ENCODE measurements at places on chromosomes 2 and 18.

- DNase-seq: no peak
These were observed 45.6 kb downstream of the RAMP1 start for GRCh38 chr2:237904831-237905599.

GRCh38 chr2:38549071-38549704 lies 53.5 kb downstream of the HNRNPLL start:
- no peak for DNase-seq

- DNase-seq: no peak
These were observed 4.6 kb upstream of the BOK start for GRCh38 chr2:241553981-241554380.

- no peak for DNase-seq
These were observed 87.8 kb downstream of the PDE11A start for GRCh38 chr2:177984749-177985148.

DNA sequence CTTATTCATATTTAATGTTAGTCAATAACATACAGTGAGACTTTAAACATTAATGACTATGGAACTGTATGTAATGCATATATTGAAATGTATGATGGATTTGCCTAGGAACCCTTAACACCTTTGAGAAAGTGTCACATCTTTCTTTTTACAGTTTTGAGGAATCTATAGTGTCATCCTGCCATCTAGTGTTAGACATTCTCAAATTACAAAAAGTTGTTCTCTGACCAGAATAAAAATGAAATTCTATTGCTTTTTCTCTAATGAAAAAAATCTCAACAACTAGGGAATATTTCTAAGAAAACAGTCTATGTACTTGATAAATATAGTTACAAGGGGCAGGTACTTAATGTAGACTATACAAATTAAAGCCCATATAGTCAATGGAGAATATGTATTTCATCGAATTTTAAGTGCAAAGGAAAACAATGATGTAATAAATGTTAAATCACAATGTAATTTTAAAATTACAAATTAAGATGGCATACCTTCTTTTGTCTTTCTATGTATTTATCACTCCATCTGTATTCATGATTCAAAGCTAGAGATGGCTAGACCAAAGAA lies 5.1 kb upstream of the CALCRL start:
- no peak for DNase-seq

- no peak for DNase-seq
These were observed 529 bp upstream of the MTA3 start for GRCh38 chr2:42567806-42568400.

- no peak for DNase-seq
These were observed 19.4 kb upstream of the TMX3 start for GRCh38 chr18:68734308-68734707.

Measured in stimulated activated CD4-positive, alpha-beta T cell treated with anti-CD3 and anti-CD28 coated beads, TNF-alpha, amount 100 ng/mL, for 48 hours (primary cell).